Lung microvascular endothelial cell (primary cell): ENCODE measurements at places on chromosomes 16 and 17. TPM values are rescaled to one million over a fixed set of nuclear protein-coding genes. Genes with fewer than 3 reads are reported as not detected.

- no peak for DNase-seq
These were observed 7.3 kb downstream of the TEX2 start for GRCh38 chr17:64255764-64256163.

OR2C1 gene
- total RNA-seq, result under 0.01 TPM in 1 of 2 replicates, not detected in the other

DNAH2 gene
- total RNA-seq, result under 0.01 and 0.20 TPM in 2 replicates

- DNase-seq, result no peak
These were observed 19.2 kb downstream of the ZNF200 start for GRCh38 chr16:3215601-3216262.

GRCh38 chr17:72545766-72546165, 424.9 kb downstream of the SOX9 start:
- no peak for DNase-seq

- peak; percentile 56 for DNase-seq
These were observed 53.0 kb downstream of the RPA1 start for GRCh38 chr17:1882836-1883235.

ABCC12 gene
- total RNA-seq, result not detected in 2 replicates

- DNase-seq, result no peak
These were observed 518.6 kb upstream of the WSB1 start for GRCh38 chr17:26775219-26775822.

EPOP gene
- 0.40 and 0.87 TPM in 2 replicates for total RNA-seq

TP53TG3 gene
- not detected in 2 replicates for total RNA-seq

GRCh38 chr16:50099957-50100648, 34.3 kb downstream of the HEATR3 start:
- no peak for DNase-seq

CCL16 gene
- total RNA-seq, result under 0.01 TPM in 1 of 2 replicates, not detected in the other

PIRT gene
- not detected in 2 replicates for total RNA-seq

DNA sequence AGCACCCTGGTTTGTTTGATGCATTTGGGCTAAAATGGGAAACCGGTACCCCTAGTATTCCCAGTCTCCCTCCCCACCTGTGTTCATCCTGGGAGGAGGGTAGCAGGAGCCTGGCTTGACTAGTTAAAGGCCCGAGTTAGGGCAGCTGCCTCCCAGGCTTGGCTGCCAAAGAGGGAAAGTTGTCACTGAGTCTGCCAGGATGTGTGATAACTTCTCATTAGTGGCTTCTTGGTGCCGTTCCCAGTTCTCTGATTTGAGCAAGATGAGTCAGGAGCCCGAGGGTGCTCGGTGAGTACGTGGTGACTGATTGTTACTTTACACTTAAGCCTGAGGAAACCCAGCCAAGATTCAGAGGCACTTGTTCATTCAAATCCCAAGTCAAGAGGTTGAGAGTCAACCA, 2.5 kb downstream of the KRT32 start:
- peak; percentile 60 for DNase-seq

- no peak for DNase-seq
These were observed 8.9 kb downstream of the DUSP3 start for GRCh38 chr17:43769859-43770258.

- peak; percentile 19 for DNase-seq
These were observed 21.8 kb upstream of the FOXK2 start for GRCh38 chr17:82497483-82498405.

GRCh38 chr17:16877099-16877498, 94.8 kb downstream of the TNFRSF13B start:
- DNase-seq, result no peak

- no peak for DNase-seq
These were observed 99.0 kb downstream of the OR1D5 start for GRCh38 chr17:2964370-2964769.

DNA sequence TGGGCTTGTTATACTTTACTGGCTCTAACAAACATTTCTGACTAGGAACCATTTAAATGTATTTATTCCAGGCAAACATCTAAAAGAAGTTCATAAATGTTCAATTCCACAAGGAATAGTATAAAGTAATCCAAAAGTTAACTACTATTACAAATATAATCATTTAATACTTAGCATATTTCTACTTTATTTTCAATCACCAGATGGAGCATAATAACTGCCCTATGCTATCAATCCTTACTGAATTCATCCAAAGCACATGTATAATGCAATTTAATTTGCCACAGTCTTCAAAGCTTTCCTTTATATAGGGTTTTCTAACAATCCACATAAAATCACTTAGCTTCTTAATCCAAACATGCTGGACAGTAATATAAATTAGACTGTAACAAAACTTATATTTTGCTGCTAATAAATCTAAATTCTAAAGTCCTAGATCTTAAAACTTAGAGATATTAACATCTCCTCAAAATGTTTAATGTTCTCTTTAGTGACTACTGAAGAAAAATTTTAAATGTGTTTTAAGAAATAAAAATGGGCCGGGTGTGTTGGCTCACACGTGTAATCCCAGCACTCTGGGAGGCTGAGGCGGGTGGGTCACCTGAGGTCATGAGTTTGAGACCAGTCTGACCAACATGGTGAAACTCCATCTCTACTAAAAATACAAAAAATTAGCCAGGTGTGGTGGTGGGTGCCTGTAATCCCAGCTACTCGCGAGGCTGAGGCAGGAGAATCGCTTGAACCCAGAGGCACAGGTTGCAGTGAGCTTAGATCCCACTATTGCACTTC, 5.9 kb downstream of the MEIOB start:
- DNase-seq, result no peak

DNA sequence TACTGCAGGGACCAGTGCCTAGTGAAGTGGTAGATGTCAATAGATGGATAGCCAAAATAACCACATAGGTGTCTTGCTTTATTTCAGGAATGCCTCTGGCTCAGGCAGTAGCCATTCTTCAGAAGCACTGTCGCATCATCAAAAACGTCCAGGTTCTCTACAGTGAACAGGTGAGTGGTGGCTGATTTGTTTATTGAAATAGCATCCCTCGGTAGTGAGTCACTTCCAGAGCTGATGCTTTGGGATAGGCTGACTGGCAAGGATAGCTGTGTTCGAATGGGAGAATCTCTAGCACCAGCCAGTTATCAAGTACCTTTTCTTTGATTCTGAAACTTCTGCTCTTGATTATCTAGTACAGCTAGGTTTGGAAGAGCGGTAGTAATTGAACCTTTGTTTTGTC, 10.3 kb downstream of the PHAF1 start:
- no peak for DNase-seq

DNA sequence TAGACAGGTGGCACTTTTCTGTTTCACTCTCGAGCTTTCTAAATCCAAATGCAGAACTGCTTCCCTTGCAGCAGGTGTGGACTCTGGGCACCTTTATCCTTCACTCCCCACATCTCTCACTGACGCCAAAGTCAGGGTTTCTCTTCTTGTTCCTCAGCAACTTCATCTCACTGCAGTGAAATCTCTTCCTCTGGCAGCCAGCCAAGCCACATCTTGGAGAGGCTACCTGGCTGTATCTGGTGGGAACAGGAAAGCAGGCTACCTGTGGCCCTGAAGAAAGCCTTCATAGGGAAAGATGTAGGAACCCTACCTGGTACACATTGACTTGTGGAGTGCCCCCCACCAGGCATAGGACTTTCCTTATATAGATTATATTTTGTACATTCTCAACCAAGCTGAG, 159.1 kb downstream of the UTP18 start:
- no peak for DNase-seq

- DNase-seq, result no peak
These were observed 163.5 kb upstream of the ZNF267 start for GRCh38 chr16:31710134-31710533.

DNA sequence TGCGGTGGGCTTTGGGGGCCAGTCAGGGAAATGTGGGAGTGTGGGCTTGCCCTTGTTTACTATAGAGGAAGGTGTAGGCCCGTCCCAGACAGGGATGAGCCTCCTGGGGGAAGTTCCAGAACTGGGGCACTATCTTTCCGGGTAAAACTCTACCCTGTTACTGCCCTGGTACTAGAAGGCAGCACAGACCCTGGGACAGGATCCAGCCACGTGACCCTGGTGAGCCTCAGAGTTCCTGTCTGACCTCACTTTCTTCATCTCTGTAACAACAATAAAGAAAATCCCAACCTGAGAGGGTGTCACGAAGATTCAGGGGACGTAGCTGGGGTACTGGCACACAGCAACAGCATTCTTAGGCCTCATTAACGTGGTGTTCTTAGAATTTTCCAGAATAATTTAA, 239.6 kb upstream of the FOXF1 start:
- no peak for DNase-seq

GRCh38 chr17:51365090-51365489, 104.7 kb downstream of the UTP18 start:
- peak; percentile 7 for DNase-seq

GRCh38 chr17:17170346-17170985, 35.7 kb downstream of the PLD6 start:
- no peak for DNase-seq

DNA sequence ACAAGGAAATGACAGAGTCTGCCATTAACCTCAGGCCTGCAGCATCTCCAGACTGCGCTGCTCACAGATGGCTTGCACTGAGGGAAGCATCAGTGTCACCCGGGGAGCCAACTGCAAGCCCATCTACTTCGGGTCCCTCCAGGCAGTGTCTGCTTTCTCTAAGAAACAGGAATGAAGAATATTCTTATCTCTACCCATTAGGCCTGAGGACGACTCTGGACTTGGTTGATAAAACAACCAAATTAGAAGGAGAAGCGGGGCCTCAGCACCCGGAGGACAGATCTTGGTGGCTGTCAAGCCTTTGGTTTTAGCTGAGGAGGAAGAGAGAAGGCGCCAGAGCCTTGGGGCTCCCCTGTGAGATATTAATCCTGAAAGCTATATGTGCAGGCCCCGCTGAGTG, 19.5 kb upstream of the MGAT5B start:
- DNase-seq, result no peak

PRAC2 gene
- not detected in 2 replicates for total RNA-seq

TNFRSF17 gene
- not detected in 2 replicates for total RNA-seq

DNA sequence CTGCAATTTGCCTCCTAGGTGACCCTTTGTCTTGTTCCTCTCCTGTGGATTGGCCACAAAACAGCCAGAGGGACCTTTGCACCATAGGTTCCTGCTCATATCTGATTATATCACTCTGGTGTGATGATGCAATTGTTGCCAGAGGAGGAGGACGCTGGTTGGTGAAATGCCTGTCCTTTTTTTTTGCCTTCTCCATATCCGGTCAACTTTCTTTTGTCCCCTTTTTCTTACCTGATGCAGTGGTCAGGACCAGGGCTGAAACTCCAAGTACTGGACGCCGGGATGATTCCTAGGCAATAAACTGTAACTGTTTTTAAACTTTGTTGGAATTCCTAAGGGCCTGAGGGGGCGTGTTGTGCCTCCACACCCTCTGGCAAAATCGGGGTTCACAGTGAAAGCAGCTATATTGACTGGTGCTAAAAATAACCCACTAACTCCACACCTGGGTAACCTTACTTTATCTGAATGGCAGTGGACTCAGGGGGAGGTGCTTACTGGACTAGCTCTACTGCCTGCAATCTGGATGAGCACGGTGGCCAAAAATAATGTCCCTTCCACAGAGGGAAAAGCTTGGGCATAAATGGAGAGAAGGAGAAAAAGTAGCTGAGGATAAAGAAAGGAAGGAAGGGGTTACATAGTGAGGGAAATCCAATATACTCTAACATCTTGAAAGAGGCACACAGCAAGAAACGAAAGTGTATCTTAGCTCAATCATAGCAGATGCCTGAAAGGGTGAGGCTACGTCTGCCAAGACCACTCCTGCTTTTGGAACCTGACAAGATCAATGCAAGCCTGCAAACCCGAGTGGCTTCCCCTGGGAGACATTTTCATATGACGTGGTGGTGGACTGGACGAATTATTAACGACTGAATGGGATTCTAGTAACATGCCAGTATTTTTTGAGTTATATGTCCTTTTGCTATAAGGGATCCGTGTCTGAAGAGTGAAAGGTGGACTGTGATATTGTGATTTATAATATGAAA, 28.4 kb upstream of the ZNF423 start:
- peak; percentile 29 for DNase-seq

GRCh38 chr17:48604770-48605329, at the start of gene HOXB6:
TSS of gene HOXB6 (minus strand) at chr17:48604986. CDS start at chr17:48598150, 6,836 bp downstream.
- DNase-seq, result no peak

DNA sequence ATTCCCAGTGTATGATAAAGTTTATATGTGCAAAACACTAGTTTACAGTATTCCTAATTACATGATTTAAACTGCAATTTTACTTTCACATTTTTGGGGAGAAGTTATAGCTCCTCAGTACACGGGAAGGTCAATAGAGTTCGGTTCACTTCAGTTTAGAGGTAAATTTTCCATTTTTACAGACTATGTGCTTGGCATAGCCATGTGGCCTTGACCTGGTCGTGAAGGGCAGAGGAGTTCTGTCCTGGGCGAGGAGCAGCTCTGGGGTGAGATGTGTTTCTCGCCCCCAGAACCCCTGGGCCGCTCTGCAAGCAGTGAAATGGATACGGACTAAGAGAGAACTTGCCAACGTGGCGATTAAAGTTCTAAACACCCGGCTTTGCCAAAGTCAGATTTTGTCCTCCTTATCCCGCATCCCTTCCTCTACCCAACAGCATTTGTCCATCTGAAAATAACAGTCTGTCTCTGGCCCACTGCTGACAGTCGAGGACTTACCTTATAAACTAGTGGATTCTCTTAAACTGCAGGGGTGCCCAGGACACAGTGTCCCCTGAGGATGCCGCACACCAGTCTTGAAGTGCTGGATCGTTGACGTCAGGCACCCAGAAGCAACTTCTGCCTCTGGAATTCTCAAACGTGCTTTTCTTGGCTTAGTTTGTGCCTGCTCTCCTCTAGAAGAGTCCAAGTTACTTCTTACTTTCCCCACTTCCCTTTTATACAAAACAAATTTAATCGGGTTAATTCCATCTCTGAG, 1.5 kb upstream of the SIAH1 start:
- DNase-seq, result no peak

KIF18B gene
- total RNA-seq, result 0.60 and 1.3 TPM in 2 replicates
